Activated CD4-positive, alpha-beta memory T cell treated with anti-CD3 and anti-CD28 coated beads, Interleukin-2, amount 10 ng/mL, durations not matched to agents 7 days and 5 days (primary cell): ENCODE measurements at places on chromosomes 6 and 20.

- no peak for DNase-seq
Measured at GRCh38 chr6:10420546-10421157, 5.8 kb upstream of the TFAP2A start.

- no peak for DNase-seq
Measured at GRCh38 chr6:138594758-138595140, 95.5 kb upstream of the NHSL1 start.

GRCh38 chr20:50389808-50390684 lies 120.1 kb upstream of the PTPN1 start:
- no peak for DNase-seq

- DNase-seq: no peak
Measured at GRCh38 chr20:38608188-38608587, 6.6 kb downstream of the ARHGAP40 start.

GRCh38 chr20:52751571-52751970 lies 220.6 kb upstream of the TSHZ2 start:
- DNase-seq: no peak

DNA sequence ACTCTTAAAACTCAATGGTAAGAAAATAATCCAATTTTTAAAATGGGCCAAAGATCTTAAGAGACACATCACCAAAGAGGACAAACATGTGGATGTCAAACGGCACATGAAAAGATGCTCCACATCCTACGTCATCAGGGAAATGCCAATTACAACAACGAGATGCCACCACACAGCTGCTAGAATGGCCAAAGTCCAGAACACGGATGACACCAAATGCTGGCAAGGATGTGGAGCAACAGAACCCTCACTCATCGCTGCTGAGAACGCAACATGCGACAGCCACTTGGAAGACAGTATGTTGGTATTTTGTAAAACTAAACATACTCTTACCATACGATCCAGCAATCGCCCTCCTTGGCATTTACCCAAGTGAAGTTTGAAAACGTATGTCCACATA lies 132.8 kb upstream of the CDH4 start:
- DNase-seq: no peak

DNA sequence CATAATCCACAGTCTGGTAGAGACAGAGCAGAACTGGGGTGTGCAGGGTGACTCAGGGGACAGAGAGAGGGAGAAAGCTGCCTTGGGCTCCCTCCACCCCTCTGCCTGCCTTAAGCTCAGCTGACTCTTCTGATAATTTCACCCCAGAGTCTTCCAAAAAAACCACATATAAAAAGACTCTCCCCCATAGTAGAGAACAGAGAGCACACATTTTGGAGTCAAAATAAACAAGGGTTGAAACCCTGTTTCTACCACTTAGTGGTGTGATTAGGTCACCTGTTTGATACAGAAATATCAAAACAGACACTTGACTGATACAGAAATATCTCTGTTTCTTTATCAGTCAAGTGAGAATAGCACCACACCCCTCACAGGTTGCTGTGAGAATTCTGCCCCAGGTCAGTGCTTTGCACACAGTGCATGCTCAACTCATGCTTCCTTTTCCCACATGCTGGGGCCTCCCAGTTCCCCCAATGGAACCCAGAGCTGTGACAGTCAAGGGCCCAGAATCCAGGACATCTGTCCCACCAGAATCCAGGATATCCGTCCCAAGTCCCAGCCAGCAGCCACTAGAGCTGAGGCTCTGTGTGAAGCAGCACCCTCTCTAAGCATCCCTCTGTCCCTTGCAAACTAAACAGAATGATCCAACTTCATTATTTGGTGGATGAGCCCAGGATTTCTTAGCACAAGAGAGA lies 1.2 kb downstream of the TREML2 start:
- DNase-seq: peak; percentile 41

GRCh38 chr6:24524805-24525204 lies 30.0 kb downstream of the ALDH5A1 start:
- peak; percentile 24 for DNase-seq
